ENCODE measurements at places on chromosomes 7 and 10. TPM values are rescaled to one million over a fixed set of nuclear protein-coding genes. Genes with fewer than 3 reads are reported as not detected.
A peak's percentile ranks its signal among the peaks of the same experiment; 100 is the strongest.

Gene GDF2
- not detected for total RNA-seq

Gene NUPR2
- not detected for total RNA-seq

Gene HTR7
- total RNA-seq = 3.0 TPM

Gene GPAM
- 20.0 TPM for total RNA-seq

Gene PLXDC2
- 60.0 TPM for total RNA-seq

Gene DUSP5
- 14.8 TPM for total RNA-seq

Gene INHBA
- total RNA-seq = 51.4 TPM

Gene TRIM74
- 1.7 TPM for total RNA-seq

Gene HOXA2
- total RNA-seq = 33.9 TPM

Gene LDB3
- total RNA-seq = 0.14 TPM

Gene TMEM196
- total RNA-seq = not detected

Gene ZNF789
- total RNA-seq = 27.0 TPM

Gene OR2A42
- total RNA-seq = 0.50 TPM

Gene PHTF2
- total RNA-seq = 36.1 TPM

Gene SPDYE2
- total RNA-seq = not detected

Gene AEBP1
- 96.8 TPM for total RNA-seq

GRCh38 chr10:36089790-36090440 is 447.8 kb upstream of the FZD8 start:
- no peak for DNase-seq

GRCh38 chr10:123379156-123379555 is 225.0 kb downstream of the BUB3 start:
- DNase-seq = no peak

GRCh38 chr10:90526721-90527120 is 331.1 kb downstream of the HTR7 start:
- no peak for DNase-seq

- no peak for DNase-seq
Measured at GRCh38 chr10:78185693-78186055, 152.0 kb downstream of the RPS24 start.

- no peak for DNase-seq
Measured at GRCh38 chr10:79268161-79268601, 79.1 kb upstream of the PPIF start.

- no peak for DNase-seq
Measured at GRCh38 chr10:123966896-123967231, 75.3 kb upstream of the CPXM2 start.

GRCh38 chr10:127368929-127369328 is 172.5 kb upstream of the INSYN2A start:
- no peak for DNase-seq

- no peak for DNase-seq
Measured at GRCh38 chr7:137579913-137580640, 236.5 kb upstream of the PTN start.

DNA sequence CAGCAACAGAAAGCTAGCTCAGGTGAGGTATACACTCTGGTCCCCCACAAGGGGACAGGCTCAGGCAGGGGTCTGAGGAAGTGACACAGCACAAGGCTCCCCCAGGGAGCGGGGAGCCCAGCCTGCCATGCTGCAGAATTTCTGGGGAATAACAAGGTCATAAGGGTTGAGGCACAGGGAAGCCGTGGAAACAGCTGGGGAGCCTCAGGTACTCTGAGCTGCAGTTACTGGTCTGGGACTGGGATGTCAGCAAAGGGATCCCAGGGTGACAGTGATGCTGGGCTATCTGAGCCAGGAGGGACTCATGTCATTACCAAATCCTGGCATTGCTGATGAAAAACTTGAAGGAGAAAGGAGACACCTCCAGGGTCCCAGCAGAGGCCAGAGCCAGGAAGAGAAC is 64.4 kb upstream of the NANOS1 start:
- no peak for DNase-seq

- no peak for DNase-seq
Measured at GRCh38 chr7:30330134-30331111, 46.0 kb downstream of the ZNRF2 start.

- DNase-seq = no peak
Measured at GRCh38 chr10:24575481-24576002, 148.1 kb downstream of the ARHGAP21 start.

DNA sequence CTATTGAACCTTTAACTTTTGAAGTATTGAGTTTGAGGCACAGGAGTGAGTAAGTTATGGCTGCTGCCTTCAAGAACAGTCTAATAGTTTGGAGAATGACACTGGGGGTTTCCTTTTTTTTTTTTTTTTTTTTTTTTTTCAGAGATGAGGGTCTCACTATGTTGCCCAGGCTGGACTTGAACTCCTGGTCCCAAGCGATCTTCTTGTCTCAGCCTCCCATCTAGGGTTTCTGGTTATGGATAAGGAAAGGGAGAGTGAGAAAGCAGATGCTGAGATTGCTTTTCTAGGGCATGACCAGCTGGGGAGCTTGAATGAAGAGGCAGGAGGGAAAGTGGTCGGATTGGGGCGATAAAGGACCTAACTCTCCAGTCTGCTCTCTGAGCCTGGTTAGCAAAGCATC is 59.9 kb upstream of the BTRC start:
- no peak for DNase-seq

- no peak for DNase-seq
Measured at GRCh38 chr7:17991866-17992648, 35.6 kb downstream of the PRPS1L1 start.

GRCh38 chr7:124085179-124085578 is 52.3 kb upstream of the TMEM229A start:
- no peak for DNase-seq

- DNase-seq = no peak
Measured at GRCh38 chr7:24406053-24406788, 122.2 kb downstream of the NPY start.

DNA sequence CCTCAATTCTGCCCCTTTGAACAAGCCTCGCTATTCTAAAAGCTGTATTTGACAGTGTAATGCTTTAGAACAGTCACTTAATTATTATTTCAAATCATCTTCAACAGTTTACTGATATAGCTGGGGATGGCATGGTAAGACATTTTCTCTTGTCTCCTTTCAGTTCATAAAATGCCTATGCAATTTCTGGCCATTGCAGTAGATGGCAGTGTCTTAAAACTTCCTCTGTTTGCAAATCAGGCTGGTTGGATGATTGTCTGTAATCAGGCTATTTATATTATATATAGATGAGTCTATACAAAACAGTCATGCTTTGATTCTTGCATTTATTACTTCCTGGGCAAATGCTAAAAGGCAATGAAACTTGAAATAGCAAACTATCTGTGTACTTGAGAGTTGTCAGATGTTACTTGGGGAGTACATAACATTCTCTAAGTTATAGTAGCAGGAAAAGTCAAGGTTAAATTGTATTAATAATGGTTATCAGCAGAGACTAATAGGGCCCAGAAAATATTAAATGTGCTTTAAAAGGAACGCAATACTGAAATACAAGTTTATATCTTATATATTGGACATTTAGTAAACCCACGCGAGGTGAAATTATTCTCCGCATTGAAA is 55.5 kb upstream of the LHFPL3 start:
- no peak for DNase-seq

DNA sequence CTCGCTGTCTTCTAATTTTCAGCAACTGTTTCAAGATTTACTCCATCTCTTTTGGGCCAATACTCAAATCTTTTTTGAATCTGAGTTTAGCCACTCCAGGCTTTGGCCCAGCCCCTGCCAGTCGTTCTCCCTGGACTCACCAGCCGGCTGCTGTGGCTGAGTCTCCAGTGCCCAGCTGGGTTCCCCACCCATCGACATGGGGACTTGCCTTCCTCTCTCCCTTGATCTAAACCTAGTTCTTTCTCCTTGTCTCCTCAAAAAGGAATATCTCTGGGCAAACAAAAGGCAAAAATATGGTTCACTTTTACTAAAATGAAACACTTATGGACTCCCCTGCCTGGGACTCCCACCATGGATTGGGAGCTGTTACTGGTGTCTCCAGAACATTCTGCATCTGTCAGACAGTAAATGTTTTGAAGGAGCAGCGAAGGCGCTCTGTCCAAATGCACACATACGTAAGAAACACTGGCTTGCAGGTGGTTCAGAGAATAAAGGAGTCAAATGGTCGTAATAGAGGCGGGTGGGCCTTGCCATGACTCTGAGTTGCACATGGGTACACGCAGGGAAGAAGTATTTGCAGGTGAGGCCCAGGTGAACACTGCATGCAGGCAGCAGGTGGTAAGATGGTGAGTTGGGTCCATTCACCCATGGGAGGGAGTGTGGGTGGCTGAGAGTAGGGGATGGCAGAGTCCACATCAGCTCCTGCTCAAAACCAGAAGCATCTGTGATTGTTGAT is 35.5 kb upstream of the HABP2 start:
- DNase-seq = no peak

GRCh38 chr10:130809761-130810515 is 501.6 kb downstream of the TCERG1L start:
- peak; percentile 33 for DNase-seq

- DNase-seq = no peak
Measured at GRCh38 chr7:104306793-104307192, 21.6 kb upstream of the LHFPL3 start.

DNA sequence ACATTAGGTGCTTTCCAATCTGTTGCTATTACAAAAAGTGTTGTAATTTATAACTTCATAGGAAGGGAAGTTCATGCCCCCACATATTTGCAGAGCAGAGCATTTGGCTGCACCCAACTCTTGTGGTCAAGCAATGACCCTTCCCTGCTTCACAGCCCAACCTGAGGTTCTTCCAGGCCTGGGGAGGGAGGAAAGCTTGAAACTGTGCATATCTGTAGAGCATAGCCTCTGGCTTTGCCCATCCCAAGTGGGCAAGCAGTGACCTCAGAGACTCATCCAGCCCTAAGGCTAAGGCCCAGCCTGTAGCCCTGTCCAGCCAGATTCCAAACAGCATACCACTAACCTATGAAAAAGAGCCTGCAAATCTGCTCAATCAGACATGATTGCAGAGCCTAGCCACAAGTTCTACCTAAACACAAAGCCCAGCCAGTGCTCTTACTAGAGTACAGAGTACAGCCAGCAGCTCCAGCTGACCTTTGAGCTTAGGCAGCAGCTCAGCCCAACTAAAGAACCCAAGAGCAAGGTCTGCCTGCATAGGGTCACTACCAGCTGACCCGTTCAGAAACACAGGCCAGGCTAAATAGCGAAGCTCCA is 14.4 kb upstream of the GSTK1 start:
- DNase-seq = no peak

DNA sequence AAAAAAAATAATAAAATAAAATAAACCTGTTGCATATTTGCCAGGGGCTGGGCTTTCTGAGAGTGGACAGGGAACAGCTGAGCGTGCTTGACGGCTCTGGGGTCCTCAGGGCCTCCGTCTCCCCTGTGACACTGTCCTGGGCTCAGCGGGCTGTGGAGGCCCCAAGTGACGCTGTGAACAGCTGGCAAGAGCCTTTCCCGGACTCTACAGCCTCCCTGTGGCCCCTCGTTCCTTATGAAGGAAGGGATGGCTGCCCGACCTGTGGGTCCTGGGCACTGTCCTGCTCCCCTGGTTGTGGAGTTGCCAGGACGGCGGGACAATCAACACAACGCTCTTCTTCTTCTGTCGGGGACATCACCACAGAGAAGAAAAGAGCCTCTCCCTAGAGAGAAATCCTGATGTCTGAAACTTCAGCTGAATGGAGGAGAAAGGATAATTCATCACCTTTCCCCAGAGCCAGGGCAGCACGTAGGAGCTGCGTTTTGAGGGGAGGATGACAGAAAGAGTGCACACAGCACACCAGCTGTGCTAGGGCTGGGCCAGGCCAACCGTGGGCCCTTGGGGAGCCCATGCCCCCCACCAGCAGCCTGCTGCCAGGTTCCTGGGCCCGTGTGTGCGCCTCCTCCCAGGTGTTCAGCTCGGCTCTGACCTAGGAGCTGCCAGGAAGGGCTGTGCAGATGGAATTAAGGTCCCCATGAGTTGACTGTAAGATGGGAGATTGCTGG is 45.4 kb downstream of the RBM17 start:
- no peak for DNase-seq

DNA sequence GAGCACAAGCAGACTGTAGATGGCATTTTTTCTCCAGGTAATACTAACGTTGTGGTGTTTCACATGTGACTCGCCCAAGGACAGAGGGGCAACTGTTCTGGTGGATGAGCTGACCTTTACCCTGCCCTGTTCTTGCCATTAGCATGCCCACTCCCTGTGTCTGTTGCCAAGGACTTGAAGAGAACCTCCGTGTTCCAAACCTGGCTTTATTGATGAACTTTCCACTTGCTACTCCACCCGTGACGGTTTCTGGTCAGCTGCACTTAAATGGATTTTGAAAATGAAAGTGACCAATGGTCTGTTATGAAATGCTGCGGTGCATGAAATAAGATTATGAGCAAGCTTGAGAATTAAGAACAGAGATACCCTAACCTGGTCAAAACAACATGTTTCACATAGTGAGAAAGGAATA is 30.4 kb downstream of the LRRC4 start:
- no peak for DNase-seq

DNA sequence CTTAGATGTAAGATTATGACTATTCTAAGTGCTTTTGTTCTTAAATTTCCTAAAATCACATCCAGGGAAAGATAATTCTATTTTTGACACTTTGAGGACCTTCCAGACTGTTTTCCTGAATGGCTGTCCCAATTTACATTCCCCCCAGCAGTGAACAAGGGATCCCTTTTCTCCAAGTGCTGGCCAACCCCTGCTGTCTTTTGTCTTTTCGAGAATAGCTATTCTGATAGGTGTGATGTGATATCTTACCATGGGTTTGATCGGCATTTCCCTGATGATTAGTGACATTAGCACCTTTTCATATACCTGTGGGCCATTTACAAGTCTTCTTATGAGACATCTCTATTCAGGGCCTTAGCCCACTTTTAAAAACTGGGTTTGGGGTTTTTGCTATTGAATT is 526.7 kb upstream of the FZD8 start:
- DNase-seq = no peak

- no peak for DNase-seq
Measured at GRCh38 chr10:78640796-78641636, 427.8 kb upstream of the ZMIZ1 start.

DNA sequence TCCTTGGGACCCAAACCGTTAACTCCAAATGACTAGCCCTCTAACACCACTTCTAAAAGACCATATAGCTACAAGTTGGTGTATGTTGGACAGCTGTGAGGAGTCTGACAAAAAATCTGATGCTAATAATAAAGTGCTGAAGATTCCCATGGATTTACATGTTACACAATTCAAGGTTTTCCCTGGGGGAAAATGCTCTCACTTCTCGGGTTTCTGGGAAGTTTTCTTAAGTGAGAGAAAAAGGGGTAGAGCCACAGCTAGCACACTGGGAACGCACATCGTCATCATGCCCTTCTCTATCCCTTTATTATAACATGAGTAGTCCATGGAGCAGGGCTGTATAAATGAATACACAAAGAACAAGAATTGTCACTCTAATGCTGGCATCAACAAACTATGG is 162.1 kb downstream of the CHCHD3 start:
- DNase-seq = no peak

DNA sequence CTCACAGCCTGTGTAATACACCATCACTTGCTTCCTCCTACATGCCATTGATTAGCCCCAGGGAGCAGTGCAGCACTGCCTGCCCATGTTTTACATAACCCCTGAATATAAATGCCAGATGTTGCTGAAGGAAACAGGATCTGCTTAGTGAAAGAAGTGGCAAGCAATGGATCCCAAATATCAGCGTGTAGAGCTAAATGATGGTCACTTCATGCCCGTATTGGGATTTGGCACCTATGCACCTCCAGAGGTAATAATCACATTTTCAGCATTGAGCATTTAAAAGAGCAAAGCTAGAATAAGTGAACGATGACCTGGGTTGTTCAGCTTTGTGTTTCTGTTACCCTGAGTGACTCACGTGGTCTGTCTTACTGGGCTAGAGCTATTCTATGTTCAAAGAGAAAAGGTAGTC is at the start of gene AKR1C4:
Gene AKR1C4 (plus strand): TSS at position 136 of the 412 bp plus-strand sequence. CDS start 31 bp downstream, at position 167.
- no peak for DNase-seq
